Nucleus accumbens (tissue), 56 donors: ENCODE measurements at places on chromosomes 2 and 18.
A peak's percentile ranks its signal among the peaks of the same experiment; 100 is the strongest.

GRCh38 chr2:38438883-38439612 lies 62.0 kb upstream of the ATL2 start:
- DNase-seq, result no peak

- no peak for DNase-seq
Measured at GRCh38 chr2:57407772-57408201, 638.8 kb upstream of the VRK2 start.

DNA sequence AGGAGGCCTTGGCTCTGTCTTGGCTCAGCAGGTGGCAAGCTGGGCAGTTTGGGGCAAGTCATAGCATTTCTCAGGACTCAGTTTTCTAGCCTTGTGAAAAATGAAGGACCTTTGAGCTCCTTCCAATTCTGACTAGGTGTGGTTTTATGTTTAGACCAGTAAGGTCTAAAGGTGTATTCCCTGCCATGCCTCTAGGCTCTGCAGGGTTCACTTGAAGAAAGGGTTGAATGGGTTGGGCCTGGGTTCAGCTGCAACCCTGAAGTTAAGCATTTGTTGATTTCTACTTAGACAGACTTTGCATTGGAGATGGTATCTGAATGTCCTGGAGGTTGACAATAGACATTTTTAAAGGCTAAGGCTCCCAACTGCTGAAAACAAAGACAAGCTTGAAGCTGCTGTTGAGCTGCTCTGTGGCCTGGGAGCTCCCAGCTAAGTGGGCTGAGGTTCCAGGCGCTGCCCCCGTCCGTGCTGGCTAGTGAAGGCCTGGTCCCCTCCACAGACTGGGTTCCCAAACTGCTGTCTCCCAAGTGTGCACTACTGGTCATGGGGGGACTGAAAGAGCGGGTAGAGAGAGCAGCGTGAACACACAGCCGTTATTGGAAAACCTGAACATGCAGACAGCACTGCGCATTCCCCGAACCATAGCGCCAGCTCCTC lies 100.7 kb upstream of the SMAD7 start:
- DNase-seq, result no peak

DNA sequence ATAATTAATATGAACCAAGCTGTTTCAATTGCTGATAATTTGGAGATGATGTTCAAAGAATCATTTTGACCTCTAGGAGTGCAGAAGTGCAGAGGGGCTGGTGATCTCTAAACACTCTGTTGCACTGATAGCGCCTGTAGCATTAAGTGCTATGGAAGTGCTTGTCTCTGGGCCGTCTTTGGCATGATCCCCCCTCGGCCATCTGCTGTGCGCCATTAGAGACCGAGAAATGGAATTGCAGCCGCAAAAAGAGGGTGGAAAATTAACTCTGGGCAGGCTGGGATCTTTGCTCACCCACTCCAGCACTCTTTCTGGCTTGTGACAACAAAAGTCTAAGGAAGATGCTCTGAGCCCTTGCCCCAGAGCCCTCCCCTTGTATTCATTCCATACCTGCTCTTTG lies 23.4 kb downstream of the AKAIN1 start:
- no peak for DNase-seq

DNA sequence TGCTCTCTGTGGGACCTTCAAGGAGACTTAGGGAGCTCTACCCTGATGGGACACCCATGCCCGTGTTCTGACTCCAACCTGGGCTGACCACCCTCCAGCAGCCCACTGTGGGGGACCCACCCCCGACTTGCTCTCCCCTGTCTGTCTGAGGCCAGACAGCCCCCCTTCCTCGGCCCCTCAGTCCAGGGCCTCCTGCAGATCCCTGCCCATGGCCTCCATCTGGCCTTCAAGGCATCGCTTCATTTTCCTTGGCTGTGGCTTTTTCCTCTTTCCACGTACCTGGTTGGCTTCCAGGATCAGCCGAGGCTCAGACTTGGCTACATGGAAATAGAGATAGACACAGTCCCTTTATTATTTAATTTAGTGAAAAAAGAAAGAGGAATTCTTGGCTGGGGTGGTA lies 290.0 kb downstream of the CYP26B1 start:
- no peak for DNase-seq

DNA sequence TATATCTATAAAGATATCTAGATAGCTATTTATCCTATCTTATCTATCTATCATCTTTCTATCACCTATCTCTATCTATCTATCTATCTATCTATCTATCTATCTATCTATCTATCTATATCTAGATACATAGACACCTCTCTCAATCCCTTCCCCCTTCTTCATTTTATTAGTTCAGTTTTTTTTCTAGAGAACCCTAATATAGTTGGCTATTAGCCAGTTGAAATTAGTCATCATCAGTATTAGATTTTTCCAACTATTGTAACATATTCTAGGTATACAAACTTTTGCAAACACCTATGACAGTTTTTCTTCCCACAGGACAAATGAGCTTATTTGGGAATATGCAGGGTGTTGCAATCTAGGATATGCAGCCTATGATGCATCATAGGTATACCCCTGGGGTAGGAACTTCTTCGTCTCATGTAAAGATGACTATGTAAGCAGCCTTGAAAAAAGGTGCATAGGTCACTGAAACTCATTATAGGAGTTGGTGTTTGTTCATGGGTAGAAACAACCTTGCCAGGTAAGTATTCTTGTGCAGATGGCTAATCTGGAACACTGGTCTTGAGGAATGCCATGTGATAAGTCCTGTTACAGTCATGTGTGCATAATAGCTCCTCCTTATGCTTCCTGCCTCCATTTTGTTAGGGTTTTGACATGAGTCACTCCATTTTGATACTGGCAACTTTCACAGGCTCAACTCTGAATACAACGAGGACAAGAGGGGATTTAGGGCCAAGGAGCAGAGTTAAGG lies 160.7 kb upstream of the ZSWIM2 start:
- no peak for DNase-seq

GRCh38 chr18:45090526-45091140 lies 409.9 kb downstream of the SETBP1 start:
- no peak for DNase-seq

DNA sequence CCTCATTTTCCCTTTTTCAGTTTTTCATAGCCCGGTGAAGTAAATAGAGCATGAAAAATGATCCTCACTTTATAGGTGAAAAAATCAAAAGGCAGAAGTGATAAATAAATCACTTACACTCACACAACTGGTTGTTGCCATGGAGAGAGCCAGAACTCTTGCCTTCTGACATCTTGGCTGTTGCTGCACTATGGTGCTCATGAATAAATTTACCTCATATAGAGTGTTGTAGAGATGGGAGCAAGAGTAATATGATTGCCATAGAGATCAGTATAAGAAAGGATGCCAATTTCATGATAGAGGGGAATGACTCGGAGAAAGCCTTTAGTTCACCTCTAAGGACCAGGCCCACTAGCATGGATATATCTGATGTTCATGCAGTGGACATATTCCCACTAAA lies 82.5 kb upstream of the TMEM178A start:
- no peak for DNase-seq

GRCh38 chr2:235287375-235287733 lies 206.5 kb upstream of the AGAP1 start:
- no peak for DNase-seq

DNA sequence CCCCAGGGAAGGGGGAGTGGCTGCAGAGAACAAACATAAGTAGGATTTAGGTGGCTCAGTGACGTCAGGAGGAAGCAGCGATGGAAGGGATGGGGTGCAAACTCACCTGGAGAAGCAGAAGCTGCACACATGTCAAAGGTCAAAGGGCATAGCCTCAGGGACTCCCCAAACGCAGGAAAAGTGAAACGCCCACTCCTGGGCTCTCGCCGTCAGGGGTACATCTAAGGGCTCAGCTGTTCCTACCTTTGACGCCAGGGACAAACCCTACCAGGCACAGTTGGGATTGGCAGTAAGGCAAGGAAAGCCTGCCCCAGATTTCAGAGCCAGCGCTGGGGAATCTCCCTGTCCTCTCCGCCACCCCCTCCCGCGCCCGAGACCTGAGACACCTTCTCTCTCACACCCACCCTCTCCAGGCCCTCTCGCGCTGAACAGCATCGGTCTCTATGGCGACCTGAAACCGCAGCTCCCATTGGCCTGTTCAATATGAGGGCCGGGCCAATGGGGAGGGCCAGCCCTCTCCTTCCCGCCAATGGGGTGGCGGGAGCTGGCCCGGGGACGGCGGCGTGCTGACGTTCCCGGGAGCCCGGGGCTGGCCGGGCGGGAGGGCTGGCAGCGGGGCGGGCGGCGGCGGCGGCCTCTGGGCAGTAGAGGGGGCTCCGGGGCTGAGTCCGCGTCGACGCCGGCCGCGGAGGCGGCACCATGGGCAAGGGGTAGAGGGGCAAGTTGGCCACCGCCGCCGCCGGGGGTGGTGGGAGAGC lies at the start of the genes CCDC148 and PKP4:
CCDC148 (minus strand) TSS at position 445 of the 758 bp plus-strand sequence; CDS start at position 131, 314 bp downstream.
PKP4 (plus strand) TSS at position 644 of the 758 bp plus-strand sequence. CDS start 76,233 bp downstream, outside the sequence.
- DNase-seq, result peak; percentile 91

DNA sequence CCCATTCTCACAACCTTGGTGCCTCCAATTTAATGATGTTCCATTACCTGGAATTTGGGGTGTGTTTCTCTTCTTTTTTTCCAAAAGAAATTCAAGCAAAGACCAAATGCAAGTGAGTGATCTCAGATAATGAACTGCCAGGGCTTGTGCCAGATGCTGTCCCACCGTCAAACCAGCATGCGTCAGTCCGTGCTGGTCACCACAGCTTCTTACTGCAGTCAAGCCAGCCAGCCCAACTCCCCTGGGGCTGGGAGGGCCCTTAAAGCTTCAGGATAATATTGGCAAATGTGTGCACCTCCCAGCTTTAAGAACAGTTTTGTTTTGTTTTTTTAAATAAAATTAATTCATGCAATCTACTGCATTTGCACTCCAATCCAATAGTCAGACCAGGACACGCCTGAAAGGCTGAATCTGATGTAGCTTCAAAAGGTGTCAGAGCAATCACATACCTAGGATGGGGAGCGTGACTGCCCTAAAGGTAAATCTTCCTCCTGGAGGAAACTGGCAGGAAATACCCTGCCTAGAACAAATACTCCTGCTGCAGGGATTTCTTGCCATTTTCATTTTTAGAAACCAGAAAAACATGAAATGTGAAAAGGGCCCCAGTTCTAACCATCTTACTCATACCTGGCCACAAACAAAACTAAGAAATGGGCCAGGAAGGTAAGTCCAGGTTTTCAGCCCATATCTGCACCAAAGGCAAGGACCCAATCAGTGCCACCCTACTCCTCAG lies 26.8 kb upstream of the SP3 start:
- DNase-seq, result no peak

GRCh38 chr2:142873831-142874287 lies 3.6 kb upstream of the KYNU start:
- no peak for DNase-seq

DNA sequence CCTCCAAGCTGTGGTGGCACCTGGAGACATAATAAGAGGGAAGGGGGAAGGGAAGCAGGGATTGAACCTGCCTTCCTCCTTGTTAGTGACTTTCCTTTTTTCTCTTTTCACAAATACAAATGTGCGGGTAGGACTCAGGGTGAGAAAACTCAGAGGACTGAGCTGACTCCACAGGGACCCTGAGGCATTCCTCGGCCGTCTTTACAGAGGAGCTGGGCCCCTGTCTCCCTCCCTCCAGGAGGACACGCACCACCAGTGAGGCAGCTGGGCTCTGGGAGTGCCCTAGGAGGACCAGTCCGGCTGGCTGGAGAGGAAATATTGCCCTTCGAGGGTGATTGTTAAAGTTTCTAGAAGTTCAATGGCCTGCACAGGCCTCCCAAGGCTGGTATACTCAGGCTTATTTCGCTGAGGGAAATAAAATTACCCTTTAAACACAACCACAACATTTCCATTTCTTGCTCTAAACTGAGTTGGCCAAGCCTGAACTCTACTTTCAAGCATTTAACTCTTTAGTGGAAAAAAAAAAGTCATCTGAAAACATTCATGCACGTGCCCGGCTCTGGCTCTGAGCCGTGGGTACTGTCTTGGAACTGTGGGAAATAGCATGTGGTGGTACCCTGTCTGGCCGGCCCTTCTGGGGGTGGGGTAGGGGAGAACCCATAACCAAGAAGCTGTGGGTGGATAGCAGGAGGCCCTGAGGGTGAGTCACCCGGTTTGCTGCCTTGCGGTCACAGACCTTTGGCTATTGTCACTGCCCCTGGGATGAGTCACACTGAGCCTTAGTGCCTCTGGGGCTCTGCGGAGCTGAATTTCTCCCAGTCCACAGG lies 116.0 kb downstream of the COPS8 start:
- DNase-seq, result no peak

- no peak for DNase-seq
Measured at GRCh38 chr2:230335864-230336506, 9.0 kb downstream of the SP140L start.

DNA sequence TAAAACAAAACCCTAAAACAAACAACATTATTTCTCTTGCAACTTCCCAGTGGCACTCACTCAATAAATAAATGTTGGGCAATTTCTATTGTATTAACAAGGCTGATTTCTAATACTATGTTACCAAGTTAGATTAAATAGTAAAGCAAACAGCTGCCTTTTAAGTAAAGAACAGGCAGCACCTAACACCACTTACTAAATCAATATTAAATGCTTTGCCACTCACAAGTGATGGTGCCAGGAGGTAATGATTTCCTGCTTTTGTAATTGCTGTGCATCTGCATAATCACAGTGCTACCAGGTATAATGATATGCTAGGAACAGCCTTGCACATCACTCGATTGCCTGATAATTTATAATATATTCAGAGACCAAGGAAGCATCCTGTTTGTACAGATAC lies 276.5 kb downstream of the NBAS start:
- DNase-seq, result no peak

- no peak for DNase-seq
Measured at GRCh38 chr2:62568983-62569837, 63.2 kb upstream of the TMEM17 start.

- no peak for DNase-seq
Measured at GRCh38 chr2:125169764-125170146, 1144.7 kb downstream of the CNTNAP5 start.

DNA sequence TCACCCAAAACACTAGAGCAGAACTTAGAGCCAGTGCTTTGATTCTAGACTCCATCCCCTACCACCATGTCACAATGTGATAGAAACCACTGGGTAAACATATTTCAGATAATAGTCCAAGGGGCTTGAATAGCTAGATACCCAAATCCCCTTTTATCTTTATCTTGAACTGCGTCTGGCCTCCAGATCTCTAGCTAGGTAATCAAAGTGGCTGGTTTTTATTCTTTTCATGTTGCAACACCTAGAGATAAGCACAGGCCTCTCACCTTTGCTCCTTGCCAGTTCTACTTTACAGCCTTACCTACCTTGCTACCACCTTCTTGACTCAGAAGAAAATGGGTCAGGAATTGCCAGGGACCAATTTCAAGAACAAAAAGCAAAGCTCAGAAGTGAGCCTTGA lies 171.2 kb downstream of the C1D start:
- no peak for DNase-seq

- no peak for DNase-seq
Measured at GRCh38 chr2:43752302-43752701, 21.5 kb upstream of the DYNC2LI1 start.
